ENCODE measurements at places on chromosomes 3 and 15. TPM values are rescaled to one million over a fixed set of nuclear protein-coding genes. Genes with fewer than 3 reads are reported as not detected.

The OSTN gene
- total RNA-seq = 15.1 TPM

The IMPG2 gene
- total RNA-seq = 3.3 TPM

The GOLGA8S gene
- total RNA-seq = not detected

The CCR9 gene
- 0.41 TPM for total RNA-seq

The GPR27 gene
- 43.6 TPM for total RNA-seq

The SYNPR gene
- 119 TPM for total RNA-seq

The THSD4 gene
- 1.6 TPM for total RNA-seq

The FRMD5 gene
- 25.3 TPM for total RNA-seq
